ENCODE measurements at places on chromosomes 12 and 14. TPM values are rescaled to one million over a fixed set of nuclear protein-coding genes. Genes with fewer than 3 reads are reported as not detected.

The CELA1 gene
- 0.60 TPM for polyA plus RNA-seq

The RTL1 gene
- 2.6 TPM for polyA plus RNA-seq

The SYCP3 gene
- polyA plus RNA-seq = not detected

The RNF212B gene
- not detected for polyA plus RNA-seq

- no peak for DNase-seq
These were observed 46.1 kb upstream of the LRRK2 start for GRCh38 chr12:40178701-40179100.
